ENCODE measurements at places on chromosomes 6 and 20.
A peak's percentile ranks its signal among the peaks of the same experiment; 100 is the strongest.

- DNase-seq = peak; percentile 73
Measured at GRCh38 chr20:37283530-37284195, 5.8 kb upstream of the MANBAL start.

GRCh38 chr20:34581341-34582184 lies 23.0 kb downstream of the MAP1LC3A start:
- peak; percentile 29 for DNase-seq

GRCh38 chr6:3534599-3534998 lies 77.7 kb upstream of the SLC22A23 start:
- peak; percentile 40 for DNase-seq

- DNase-seq = no peak
Measured at GRCh38 chr20:34720266-34720665, 16.1 kb downstream of the TP53INP2 start.

GRCh38 chr6:125596020-125596419 lies 153.4 kb upstream of the HEY2 start:
- DNase-seq = no peak
